ENCODE measurements at places on chromosomes 7 and 10.
A peak's percentile ranks its signal among the peaks of the same experiment; 100 is the strongest.

DNA sequence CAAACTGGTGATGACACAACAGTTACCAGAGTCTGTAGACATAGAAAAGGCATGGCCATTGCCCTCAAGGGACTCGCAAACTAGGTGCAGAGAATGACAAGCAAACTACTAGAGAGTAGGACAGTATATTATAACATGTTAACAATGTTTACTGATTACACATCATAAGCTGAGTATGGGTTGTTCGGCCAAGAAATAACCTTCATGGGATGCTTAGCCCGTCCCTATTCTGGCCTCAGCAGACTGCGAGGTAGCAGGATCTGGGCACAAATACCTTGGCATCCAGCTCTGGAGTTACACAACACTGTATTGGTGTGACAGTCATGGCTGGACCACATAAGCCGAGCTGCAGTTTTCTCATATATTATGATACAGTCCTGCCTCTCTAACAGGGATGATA is 51.4 kb downstream of the ABCB4 start:
- DNase-seq, result no peak

DNA sequence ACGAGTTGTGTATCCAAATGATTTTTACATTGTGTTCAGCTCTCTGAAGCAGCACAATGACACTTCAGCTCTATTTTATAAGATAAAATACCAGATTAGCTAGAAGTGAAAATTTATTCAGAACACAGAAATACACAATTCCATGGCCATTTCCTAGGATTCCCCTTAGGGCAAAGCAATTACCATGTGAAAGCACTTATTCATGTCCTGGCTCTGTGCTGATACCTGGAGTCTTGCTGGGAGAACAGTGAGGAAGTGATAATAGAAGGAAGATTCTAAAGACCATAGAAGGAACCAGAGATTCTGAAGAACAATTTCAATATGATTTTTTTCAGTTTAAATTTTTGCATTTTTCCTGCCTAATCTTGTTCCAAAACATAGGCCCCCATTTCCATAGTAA is 657.4 kb upstream of the ZWINT start:
- no peak for DNase-seq

DNA sequence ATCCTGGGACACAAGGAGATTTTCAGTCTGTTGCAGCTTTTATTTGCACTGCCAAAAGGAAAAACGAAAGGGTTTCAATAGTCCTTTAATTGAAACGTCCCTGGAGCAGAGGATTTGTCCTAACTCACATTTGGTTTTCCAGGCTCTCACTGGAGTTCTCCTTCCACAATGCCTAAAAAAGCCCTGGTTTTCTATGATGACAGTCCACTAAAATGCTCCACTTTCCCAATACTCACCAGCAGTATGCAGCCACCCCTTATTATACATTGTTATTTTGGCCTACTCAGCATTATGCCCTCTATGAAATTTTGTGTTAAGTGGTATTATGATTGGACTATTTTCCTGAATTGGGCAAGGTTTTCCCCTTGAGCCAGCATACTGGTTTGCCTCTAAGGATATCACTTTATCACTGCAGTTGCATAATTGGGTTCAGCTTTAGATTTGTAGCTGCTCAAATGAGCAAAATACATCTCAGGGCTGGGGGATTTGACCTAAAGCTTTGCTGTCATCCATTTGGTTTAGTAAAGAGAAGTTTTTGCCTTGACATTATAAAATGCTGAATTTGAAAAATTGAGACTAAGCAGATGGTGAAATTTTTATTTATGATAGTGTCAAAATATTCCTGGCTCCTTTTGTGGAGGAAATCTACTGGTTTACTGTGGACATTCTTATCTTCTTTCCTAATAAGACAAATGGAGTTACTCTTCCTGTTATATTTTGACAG is 239.2 kb downstream of the RNLS start:
- peak; percentile 91 for DNase-seq

DNA sequence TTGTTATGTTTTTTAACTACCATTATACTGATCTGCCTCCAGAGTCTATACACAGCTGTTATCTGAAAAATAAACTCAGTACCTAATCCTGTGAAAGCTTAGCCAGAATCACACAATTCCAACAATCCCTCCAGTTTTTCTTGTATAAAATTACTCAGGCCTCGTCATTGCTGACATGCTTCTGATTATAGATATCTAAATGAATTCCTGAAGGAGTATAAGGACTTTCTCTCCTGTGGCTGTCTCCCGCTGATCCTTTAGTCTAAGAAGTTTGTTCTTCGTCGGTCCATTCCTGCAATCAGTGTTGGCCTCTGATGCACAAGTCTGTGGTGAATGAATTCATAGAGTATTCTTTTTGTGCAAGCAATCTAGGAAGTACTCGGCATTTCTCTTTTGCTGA is 288.9 kb upstream of the SEMA3C start:
- no peak for DNase-seq

GRCh38 chr10:62047960-62048383 is 146.5 kb downstream of the ARID5B start:
- no peak for DNase-seq

DNA sequence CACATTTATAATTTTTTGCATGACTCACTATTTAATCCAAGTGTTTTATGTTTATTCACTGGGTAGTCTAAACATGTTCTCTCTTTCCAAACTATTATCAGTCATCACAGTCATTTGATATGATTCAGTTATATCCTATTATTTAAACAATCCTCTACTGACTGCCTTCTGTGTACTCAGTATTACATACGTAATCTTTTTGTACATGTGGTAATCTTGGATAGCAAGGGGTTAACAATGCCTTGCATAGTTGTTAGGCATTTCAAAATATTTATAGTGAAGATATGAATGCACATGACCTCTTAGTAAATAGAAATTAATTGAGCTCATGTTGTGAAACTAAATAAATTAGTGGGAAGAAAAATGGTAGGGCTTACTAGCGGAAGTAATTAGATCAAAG is 379.4 kb upstream of the KIAA1217 start:
- no peak for DNase-seq

DNA sequence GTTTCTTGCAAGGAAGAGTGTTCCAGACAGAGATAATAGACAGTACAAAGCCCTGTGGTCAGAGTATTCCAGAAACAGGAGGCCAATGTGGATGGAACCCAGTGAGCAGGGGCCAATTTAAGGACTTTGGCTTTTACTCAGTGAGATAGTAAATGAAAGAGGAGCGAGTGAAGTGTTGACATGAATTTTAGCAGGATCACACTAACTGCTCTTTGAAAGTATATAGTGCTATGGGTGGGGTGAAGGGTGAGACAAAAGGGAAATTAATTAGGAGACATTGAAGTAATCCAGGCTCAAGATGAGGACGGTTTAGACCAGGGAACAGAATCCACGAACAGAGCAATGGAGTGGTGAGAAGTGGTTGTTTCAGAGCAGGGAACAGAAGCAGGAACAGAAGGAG is 62.2 kb upstream of the TES start:
- no peak for DNase-seq

GRCh38 chr7:33039903-33040292 is 22.7 kb downstream of the NT5C3A start:
- no peak for DNase-seq

- peak; percentile 11 for DNase-seq
Observed at GRCh38 chr7:110204527-110204926, 886.4 kb upstream of the LRRN3 start.

Data from SK-N-DZ (cell line).